ENCODE measurements at places on chromosomes 4 and X.
A peak's percentile ranks its signal among the peaks of the same experiment; 100 is the strongest.

DNA sequence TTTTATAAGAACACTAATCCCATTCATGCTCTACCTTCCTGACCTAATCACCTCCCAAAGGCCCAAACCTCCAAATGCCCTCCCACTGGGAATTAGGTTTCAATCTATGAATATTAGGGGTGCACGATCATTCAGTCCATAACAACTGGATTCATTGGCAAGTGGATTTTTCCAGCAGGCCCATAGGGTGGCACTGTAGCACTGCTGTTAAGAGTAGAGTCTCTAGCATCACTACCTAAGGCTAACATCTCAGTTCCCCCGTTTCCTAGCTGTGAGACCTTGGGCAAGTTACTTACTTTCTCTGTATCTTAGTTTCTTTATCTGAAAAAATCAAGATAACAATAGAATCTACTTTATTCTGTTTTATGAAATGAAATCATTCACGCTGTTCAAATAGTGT lies 315.8 kb downstream of the STIM2 start:
- DNase-seq: no peak

DNA sequence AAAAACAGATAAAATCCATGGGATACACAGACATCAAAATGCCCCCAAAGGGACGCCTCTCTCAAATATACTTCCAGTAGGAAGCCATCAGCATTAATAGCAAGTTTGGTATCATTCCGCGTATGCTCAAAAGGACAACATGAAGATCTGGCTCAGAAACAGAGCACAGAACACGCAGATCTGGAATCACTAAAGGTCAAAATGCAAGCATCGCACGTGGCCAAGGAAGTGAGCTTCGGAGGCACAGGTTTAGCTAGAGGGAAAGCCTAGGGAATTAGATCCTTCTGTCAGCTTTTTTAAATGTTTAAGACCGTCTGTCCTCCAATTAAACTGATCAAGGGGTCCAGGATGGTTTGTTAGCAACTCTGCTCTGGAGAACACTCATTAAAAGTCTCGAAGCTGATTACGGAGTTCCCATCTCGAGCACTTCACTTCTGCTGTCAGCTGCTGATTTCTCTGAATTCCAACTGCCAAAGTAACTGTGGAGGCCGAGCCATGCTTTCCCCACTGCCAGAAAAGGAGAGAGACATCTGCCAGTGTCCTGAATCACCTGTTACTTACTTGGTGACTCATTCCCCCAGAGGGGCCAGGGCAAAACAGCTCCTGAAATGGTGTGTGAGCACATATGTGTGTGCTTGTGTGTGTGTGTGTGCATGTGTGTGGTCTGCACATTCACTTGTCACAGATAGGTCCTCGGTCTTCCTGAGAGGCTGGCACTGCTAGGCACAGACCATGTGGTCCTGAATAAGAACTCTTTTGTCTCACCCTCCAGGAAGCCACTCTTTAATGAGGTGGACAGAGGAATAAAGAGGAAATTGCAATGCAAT lies 177.7 kb upstream of the PPARGC1A start:
- DNase-seq: no peak

- DNase-seq: no peak
Measured at GRCh38 chrX:137646472-137646871, 80.5 kb downstream of the ZIC3 start.

DNA sequence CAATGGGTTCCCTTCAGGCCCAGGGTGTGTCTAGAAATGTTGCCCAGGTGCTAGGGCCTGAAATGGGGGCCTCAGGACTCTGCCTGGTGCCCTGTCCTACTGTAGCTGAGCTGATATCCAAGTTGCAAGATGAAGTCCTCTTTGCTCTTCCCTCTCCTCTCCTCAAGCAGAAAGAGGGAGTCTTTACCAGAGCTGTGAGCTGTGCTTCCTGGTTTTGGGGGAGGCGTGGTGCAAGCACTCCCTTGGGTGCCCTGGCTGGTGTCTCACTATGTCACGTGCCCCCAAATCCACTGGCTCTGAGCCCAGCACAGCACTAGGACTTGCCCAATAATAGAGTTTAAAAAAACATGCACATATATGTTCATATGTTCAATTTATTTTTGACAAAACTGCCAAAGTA lies 29.3 kb upstream of the CT47A1 start:
- no peak for DNase-seq

- DNase-seq: no peak
Measured at GRCh38 chr4:26197018-26197779, 123.6 kb upstream of the RBPJ start.

GRCh38 chr4:1910643-1911042 lies 39.5 kb downstream of the NSD2 start:
- peak; percentile 15 for DNase-seq

- DNase-seq: no peak
Measured at GRCh38 chr4:66926687-66927086, 618.6 kb downstream of the CENPC start.

DNA sequence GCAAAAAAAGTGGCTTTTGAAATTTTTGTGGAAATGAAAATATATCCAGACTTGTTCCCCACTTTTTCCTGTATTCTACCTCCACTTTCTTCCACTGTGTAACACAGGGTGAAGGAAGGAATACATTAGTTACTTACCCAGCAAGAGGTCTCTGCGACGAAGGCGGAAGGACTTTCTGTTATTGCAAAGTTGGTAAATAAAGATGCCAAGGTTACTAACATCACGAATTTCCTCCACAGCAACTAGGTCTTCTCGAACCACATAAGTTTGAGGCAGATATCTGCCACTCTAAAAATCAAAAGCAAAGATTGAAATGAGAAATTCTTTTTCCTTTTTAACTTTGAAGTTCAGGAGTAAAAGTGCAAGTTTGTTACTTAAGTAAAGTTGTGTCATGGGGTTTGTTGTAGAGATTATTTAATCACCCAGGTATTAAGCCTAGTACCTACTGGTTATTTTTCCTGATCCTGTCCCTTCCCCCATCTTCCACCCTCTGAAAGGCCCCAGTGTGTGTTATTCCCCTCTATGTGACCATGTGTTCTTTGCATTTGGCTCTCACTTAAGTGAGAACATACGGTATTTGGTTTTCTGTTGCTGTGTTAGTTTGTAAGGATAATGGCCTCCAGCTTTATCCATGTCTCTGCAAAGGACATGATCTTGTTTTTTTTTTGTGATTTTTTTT lies 5.8 kb downstream of the ITM2A start:
- DNase-seq: no peak

DNA sequence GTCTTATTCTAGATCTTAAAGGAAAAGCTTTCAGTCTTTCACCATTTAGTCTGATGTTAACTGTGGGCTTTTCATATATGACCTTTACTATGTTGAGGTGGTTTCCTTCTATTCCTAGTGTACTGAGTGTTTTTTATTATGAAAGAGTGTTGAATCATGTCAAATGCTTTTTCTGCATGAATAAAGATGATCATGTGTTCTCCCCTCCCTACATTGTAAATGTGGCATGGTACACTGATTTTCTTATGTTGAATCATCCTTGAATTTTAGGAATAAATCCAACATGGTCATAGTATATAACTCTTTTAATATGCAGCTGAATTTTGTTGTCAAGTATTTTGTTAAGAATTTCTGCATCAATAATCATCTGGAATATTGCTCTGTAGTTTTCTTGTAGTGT lies 4.3 kb downstream of the CLGN start:
- no peak for DNase-seq

DNA sequence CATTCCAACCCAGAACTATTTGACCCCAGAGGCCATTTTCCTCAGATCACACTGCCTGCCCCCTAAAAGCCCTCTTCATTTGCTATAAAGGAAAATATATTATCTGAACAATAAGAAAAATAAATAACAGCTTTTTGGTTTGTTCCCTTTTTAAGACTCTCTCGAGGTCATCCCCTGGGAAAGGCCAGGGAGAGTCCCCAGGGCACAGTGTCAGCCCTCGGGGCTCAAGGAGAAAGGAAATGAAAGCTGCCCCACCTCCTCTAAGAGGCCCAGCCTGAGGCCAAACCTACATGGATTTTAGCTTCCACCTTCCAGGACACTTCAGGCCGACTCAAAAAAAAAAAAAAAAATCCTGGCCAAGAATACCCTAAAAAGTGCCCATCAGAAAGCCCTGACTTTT lies 97.6 kb downstream of the SH3KBP1 start:
- no peak for DNase-seq

DNA sequence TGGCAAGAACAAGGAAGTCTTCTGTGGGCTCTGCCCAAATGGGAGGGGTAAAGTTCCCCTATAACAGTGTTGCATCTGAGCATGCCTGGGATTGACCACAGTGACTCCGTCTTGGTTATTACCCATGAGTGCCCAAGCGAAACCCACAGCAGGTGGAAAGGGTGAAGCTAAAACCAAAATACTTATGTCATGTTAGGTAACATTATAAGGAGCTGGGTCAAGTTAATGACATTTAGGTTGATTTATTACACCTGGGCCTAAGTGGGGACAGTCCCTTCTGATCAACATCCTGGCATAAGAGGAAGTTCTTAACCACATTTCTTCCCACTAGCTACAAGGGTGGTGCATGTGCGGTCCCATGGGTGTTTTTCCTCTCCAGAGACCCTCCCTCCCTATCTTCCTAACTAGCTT lies 1.3 kb upstream of the ZNF732 start:
- DNase-seq: no peak

Data from hematopoietic multipotent progenitor cell treated with erythropoietin and hydrocortisone succinate and interleukin-3 and kit ligand, for 17 days (in vitro differentiated cells).